ENCODE measurements at places on chromosomes 7 and 10.
A peak's percentile ranks its signal among the peaks of the same experiment; 100 is the strongest.

- DNase-seq: no peak
Observed at GRCh38 chr10:118057361-118057760, 10.6 kb upstream of the RAB11FIP2 start.

DNA sequence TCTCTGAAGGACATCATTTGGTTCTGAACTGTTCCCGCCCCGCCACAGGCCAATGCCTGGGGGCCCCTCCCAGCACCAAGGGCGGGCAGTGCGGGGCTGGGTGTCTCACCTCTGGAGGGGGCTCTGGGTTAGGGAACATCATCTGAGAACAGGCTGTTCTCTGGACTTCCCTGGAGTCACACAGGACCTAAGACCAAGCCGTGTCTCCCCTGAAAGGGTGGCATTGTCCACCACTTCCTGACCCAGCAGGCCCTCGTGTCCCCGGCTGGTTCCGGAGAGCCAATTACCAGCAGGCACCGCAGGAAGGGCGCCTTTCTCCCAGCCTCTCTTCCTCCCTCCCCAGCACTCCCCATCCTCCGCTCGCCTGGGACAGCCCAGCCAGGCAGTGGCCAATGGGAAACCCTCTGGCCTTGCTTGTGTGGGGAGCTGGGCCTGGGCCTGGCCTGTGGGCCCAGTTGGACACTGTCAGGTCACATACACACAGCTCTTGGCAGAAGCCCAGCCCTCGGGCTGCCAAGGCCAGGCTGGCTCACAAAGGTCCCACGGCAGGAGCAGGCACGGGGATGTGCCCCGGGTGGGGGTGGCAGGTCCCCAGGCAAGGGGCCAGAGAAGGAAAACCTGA is 119.5 kb downstream of the SPDYE5 start:
- no peak for DNase-seq

GRCh38 chr10:132457328-132458070 is 60.5 kb downstream of the PWWP2B start:
- DNase-seq: no peak

- DNase-seq: no peak
Observed at GRCh38 chr7:142603870-142604448, 145.3 kb upstream of the PRSS1 start.

GRCh38 chr10:4633186-4633585 is 192.8 kb upstream of the AKR1E2 start:
- no peak for DNase-seq

DNA sequence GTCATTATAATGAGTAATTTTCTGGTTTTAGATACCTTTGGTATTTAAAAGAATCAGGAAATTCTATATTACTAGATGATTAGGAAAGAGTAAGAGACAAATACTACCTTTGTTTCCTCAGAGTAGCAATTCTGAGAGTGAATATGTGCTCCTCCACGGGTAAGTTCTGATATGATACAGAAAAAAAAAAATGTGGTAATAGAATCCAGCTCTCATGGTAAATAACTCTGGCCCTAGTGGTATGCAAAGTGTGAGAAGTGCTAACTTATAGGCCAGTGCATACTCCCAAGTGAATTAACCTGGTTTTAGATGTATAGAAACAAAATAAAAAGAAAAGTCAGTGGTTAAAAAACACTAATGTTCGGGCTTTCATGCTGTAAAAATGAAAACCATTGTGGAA is 512.6 kb upstream of the SEMA3D start:
- no peak for DNase-seq

GRCh38 chr10:60597513-60597912 is 180.8 kb upstream of the CDK1 start:
- DNase-seq: no peak

GRCh38 chr10:124732931-124733570 is 11.1 kb downstream of the FAM53B start:
- peak; percentile 49 for DNase-seq

DNA sequence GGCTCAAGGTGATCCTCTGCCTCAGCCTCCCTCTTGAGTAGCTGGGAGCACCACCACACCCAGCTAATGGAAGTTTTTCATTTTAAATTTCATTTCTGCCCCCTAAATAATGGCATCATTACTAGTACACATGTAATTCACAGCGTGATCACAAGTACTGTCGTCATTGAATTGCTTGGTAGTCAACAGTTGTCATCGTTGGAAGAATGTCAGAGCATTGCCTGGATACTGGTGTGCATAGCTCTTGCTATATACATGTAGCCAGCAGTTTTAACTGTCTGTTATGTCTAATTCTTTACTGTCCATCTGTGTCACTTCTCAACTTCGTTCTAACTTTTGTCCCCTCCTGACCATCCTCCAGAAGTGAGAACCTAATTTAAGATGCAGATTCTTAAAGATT is 62.1 kb downstream of the CRPPA start:
- no peak for DNase-seq

DNA sequence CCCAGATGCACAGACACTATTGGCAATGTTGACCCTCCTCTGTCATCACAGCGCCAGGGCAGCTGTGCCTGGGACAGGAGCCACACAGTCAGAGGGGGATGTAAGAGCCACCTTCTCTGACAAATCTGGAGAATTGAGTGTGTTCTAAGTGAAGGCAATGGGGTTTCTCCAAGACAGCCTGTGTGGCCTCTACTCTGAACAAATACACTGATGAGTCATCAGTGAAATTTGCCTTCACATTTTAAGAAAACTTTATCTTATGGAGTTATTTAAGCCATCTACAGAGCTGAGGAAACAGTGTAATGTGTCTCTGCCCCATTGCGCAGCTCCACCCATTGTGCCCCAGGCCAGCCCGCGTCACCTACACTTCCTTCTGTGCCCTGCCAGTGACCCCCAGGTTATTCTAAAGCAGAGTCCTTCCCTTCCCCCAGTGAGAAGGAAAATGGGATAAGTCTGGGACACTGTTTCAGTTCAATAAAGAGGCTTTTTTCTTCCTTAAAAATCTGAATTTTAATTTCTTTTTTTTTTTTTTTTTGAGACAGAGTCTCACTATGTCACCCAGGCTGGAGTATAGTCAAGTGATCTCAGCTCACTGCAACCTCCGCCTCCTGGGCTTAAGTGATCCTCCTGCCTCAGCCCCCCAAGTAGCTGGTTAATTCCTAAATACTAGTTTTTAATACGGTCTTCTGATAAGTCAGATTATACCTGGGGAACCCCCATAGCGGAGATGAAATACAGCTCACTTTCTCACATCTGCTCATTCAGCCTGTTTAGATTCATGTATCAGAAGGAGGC is 21.8 kb downstream of the AKR1E2 start:
- no peak for DNase-seq

DNA sequence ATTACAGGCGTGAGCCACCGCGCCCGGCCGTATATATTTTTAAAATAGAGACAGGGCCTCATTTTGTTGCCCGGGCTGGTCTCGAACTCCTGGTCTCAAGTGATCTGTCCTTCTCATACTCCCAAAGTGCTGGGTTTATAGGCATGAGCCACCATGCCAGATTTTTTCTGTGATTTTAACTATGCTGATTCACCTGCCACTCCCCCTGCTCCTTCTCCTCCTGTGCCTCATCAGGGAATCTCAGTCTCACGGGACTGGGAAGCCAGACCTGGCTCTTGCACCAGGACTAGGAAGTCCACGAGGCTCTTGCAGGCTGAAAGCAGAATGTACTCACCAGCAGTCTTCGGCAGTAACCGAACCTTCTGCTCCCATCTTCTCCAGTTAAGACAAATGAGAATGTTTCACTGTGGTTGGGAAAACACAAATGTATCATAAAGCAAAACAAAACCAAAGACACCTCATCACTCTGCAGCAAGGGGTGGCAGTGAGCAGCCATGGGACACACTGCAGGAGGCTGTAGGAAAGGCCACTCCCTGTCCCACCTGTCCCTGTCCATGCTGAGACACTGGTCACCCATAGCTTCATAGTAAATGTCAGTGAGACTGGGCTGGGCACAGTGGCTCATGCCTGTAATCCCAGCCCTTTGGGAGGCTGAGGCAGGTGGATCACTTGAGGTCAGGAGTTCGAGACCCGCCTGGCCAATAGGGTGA is 78.7 kb upstream of the MKRN1 start:
- no peak for DNase-seq

DNA sequence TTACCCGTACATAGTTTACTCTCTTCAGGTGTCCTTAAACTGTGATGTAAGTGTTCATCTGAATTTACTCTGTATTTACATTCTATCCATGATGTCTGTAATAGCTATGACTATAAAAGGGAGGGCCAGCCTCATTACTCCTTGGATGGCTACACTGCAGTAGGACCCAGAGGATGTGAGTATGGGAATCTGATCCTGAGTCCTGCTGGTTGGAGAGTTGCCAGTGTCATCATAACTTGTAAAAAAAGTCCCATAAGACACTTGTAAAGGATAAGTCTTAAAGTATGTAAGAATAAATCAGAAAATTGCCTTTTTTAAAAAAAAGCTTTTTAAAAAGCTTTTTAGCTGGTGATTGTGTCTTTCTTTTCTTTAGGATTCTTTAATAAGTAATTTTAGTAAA is 95.4 kb downstream of the PPP1R9A start:
- no peak for DNase-seq

GRCh38 chr10:48468866-48469511 is 135.9 kb downstream of the ARHGAP22 start:
- DNase-seq: no peak

DNA sequence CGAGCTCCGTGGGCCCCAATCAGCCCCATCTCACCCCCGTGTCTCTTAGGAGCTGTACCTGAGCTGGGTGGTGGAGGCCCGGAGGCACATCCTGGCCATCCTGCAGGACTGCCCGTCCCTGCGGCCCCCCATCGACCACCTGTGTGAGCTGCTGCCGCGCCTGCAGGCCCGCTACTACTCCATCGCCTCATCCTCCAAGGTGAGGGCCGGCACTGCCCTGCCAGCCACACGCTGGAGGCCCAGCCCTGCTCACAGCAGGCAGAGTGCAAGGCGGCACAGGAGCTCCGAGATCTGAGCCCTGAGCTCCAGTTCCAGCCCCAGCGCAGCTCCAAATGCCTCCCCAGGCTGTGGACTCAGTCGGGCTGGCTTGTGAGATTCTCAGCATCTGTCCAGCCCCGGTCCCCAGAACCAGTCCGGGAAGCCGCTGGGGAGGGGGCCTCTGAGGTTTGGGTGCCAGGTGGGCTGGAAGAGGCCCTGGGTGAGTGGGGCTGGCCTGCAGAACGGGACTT is 9.3 kb downstream of the TMEM120A start:
- no peak for DNase-seq

GRCh38 chr10:89795840-89796239 is 94.5 kb downstream of the KIF20B start:
- no peak for DNase-seq

DNA sequence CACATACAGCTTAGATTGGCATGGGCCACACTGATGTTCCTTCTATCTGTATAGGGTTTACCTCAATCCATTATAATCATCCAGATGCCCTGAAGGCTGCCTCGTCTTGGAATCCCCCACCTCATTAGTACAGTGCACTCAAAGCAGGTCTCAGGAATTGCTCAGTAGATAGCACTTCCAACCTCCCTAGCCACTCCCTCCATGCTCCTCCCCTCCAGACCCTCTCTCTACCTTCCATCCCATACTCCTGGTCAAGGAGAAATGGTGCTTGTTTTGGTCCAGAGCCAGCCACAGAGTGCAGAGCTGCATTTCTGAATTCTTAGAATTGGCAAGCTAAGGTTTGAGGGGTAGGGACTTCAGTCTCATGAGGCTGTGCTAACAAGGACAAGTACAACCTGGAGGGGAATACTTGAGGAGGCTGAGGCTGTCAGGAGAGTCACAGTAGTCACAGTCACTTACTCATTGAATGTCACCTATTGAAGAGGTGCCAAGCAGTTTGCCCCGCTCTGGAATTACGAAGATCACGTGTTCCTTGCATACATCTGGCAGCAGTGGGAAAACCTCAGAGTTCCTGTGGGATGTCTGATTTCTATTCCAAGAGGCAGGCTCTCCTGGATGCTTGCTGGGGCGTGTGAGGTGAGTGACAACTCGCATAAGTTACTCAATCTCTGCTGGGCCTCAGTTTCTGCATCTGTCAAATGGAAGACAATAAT is 60.7 kb upstream of the ZNF746 start:
- DNase-seq: no peak

DNA sequence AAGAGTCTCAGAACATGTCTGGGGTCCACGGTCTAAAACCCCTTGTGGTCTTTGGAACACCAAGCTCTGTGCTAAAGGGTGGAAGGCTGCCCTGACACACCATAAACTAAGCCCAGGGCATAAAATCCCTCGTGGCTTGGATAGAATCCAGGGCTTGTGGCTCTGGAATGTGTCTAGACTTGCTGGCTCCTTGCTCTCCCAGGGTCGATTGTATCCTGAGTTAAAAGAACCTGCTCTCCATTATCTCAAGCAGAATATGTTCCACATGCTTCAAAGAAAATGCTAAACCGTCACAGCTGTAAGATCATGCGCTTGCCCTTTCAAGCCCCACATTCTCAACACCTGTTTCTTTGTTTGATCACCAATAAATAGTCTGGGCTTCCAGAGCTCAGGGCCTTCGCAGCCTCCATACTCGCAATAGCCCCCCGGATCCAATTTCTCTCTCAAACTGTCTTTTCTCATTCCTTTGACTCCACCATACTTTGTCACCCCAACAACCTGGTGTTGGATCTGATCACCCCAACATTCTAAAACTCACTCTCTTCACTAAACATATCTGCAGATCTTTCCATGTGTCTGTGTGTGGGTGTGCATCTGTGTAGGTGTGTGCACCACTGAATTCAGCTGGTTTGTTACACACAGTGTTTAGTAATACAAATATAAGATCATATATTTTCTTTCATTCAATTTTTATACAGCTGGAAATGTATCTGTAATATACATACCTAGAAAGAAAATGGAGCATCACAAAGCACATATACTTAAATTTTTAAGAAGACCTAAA is 238.5 kb downstream of the ZMYND11 start:
- no peak for DNase-seq

DNA sequence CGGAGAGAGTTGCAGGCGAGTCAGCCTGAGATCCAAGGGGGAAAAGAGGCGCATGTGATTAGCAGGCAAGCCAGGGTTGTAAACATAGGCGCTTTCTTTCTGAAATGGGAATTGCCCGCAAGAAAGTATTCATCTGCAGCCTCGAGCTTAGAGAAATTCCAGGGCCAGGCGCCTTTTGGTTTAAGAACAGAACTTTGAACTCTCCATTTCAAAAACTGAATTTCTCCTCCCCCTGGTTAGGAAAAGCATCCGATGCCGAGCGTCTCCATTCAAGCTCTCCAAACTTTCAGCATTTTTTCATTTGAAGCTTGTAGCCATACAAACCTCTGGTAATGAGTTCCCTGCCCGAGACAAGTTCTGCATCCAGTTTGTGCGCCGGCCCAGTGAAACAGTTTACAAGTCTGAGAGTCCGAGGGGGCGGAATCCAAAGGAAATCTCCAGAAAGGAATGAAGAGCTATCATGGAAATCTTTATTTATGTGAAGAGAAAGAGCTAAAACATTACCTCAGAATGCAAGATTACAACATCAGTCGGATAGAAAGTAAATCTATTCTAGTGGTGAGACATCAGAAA is 69.9 kb downstream of the FAM204A start:
- DNase-seq: no peak

- DNase-seq: no peak
Observed at GRCh38 chr10:109773288-109774120, 149.8 kb downstream of the XPNPEP1 start.

- DNase-seq: no peak
Observed at GRCh38 chr7:151925446-151926335, 30.6 kb upstream of the GALNTL5 start.
